IMR-90 (cell line): ENCODE measurements at places on chromosomes 13 and 19. TPM values are rescaled to one million over a fixed set of nuclear protein-coding genes. Genes with fewer than 3 reads are reported as not detected.

DNA sequence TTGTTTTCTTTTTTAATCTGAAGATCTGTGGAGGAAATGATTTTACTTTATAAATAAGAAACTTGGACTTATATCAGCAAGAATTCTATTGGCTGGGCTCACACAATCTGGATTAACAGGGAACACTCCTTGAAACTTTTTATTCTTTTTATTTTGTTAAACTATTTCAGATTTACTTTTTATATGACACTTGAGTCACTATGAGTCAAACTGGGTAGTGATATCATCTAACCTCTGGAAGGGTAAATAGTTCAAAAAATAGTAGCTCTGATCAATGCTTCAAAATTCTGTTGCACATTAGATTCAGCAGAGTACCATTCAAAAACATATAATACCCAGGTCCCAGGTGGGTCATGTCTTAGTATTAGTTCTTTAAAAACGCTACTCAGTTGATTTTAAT lies 55.1 kb upstream of the NBEA start:
- no peak for DNase-seq
- no peaks in the 10 kb centered on the region for H3K27me3 ChIP-seq
- H3K4me1 ChIP-seq = no peaks in the 10 kb centered on the region
- H3K27ac ChIP-seq = no peak overlapping the region

- no peak within 1 kb of the TSS for H3K27ac ChIP-seq
- DNase-seq = no peak
- H3K27me3 ChIP-seq = no peaks in the 10 kb centered on the region
Measured at GRCh38 chr19:22832031-22832762, at the start of gene ZNF723. Gene ZNF723, plus strand, starts transcription at chr19:22832291. Its CDS starts 89 bp downstream, at chr19:22832380.

DNA sequence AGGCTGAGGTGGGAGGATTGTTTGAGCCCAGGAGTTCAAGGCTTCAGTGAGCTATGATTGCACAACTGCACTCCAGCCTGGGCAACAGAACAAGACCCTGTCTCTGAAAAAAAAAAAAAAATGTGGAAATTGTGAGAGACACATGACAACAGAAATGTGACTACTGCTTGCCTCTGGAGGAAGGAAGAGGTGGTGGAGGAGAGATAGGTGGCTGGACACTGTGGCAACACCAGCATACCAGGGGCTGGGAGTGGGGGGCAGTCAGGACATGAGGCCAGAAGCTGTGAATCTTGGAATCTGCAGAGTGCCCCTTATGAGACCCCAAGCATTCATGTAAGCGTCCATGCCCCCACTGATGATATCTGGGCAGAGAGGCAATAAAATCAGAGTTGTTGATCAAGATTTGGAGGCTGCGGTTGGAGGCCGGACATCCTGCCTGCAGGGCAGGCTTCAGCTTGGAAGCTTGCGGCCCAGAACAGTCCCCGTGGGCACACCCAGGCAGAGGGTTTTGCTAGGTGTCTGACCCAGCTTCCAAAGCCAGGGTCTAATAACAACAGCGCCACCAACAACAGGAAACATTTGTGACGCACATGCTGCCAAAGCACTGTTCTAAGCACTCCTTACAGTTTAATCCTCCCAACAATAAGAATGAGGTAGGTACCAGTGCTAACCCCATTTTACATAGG lies 16.9 kb downstream of the FAM187B start:
- no peaks in the 10 kb centered on the region for H3K36me3 ChIP-seq
- no peaks in the 10 kb centered on the region; the same call in none of the 2 replicates for H3K27me3 ChIP-seq
- H3K27ac ChIP-seq = no peak overlapping the region
- DNase-seq = no peak

DNA sequence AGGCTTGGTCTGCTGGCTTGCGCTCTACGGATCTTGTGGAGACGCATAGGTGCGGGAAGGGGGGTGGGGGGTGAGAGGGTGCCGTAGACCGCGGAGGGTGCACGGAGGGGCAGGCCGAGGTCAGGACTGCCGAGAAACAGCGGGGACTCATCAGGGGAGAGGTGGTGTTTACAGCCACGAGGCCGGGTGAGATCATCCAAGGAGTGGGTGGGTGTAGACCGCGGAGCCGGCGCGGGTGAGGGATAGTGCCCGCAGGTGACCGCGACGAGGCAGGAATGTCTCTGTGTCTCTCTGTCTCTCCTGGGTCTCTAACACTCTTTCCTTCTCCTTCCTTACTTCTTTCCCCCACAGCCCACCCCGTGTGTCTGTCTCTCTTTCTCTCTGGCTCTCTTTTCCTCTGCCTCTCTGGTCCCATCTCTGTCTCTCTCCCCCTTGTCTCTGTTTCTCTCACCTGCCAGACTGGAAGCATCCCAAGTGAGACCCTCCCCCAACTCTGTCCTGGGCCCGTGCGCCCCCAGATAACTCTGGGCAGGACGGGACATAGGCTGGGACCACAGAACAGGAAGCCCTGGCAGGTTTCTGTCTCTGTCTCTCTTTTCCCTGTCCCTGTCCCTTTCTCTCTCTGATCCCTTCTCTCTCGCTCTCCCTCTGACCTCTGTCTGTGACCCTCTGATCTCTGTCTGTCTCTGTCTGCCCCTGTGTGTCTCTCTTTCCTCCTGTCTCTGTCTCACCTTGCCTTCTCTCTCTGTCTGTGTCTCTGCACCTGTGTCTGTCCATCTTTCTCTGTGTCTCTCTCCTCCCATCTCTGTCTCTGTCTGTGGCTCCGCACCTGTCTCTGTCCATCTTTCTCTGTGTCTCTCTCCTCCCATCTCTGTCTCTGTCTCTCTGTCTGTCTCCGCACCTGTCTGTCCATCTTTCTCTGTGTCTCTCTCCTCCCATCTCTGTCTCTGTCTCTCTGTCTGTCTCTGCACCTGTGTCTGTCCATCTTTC lies 1.8 kb upstream of the KLK4 start:
- H3K27ac ChIP-seq = no peak overlapping the region
- no peaks in the 10 kb centered on the region for H3K36me3 ChIP-seq
- no peak for DNase-seq
- H3K4me1 ChIP-seq = no peaks in the 10 kb centered on the region
- peaks cover 11% of the 10 kb centered on the region for H3K27me3 ChIP-seq

DNA sequence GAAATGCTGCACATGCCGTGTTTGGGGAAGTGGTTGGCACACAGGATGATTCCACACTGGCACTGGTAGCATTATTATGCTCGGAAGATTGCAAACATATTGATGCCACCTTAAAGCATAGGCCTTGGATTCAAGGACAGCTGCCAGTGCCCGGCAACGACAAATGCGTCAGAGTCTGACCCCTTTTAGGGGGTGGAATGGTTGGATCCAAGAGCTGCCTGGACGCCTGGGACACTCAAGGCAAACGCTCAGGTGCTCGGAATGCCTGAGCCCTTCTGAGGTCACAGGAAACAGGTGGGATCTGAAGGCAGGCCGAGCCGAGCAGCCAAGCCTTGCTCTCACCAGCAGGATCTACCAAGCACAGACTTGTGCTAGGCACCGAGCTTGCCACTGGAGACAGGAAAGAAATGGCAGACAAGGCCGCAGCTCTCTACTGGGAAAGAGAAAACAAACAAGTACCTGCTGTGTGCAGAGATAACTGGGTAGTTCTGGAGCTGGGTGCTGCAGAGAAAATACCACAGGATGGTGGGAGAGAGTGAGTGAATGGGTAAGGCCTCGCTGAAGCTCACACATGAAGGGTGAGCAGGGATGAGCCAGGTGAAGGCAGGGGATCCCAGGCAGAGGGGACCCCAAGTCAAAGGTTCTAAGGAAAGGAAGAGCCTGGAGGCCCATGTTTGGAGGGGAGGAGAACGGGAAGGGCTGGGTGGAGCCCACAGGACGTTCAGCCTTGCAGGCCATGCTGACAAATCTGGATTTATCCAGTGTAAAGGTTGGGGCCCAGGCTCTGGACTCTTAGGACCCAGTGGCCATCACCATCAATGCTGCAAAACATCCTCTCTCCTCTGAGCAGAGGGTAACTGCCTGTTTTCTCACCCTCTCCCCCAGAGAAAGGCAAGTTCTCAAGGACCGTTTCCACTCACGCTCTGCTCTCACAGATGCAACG lies 9.2 kb downstream of the RANBP3 start:
- peaks cover 18% of the 10 kb centered on the region for H3K36me3 ChIP-seq
- DNase-seq = no peak
- H3K4me1 ChIP-seq = peaks cover 40% of the 10 kb centered on the region
- H3K27ac ChIP-seq = peak overlapping the region; percentile 48
- H3K4me3 ChIP-seq = no peak overlapping the region

DNA sequence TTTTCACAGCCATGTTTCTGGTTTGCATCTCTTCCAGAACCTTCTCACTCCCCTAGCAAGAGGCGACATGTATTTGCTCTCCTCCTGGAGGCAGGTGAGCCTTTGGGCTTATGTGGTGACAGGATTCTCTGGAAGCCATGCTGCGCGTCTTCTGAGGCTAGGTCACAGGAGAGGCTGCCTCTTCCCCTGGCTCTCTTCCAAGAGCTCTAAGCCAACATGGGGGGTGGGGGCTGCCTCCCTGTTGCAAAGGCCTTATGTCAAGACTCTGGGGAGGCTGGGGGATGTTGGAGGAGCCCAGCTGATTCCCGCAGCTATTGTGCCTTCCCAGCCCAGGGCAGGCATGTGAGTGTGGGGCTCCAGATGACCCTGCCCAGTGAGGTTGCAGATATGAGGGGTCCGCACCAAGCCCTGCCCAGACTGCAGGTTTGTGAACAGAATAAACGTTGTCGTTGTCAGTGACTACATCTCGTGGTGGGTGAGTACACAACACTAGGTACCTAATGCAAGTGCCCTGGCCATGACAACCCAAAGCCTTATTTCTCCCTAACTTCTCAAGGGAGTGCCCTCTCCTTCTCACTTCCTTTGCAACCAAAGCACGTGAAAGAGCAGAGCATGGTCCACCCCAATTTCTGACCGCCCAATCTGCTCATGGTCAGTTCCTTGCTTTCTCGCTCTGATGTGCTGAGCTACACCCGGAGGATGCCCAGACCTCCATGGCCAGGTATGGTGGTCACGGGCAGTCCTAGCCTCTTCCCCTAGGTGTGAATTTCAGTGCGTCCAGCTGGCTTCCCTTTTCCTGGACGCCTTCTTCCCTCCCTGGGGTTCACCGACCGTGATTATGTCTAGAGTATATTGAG lies 44.9 kb downstream of the TEX29 start:
- H3K4me1 ChIP-seq = no peaks in the 10 kb centered on the region
- H3K27me3 ChIP-seq = peaks cover 9% of the 10 kb centered on the region; the same call in 1 of the 2 replicates
- H3K27ac ChIP-seq = no peak overlapping the region
- DNase-seq = no peak

DNA sequence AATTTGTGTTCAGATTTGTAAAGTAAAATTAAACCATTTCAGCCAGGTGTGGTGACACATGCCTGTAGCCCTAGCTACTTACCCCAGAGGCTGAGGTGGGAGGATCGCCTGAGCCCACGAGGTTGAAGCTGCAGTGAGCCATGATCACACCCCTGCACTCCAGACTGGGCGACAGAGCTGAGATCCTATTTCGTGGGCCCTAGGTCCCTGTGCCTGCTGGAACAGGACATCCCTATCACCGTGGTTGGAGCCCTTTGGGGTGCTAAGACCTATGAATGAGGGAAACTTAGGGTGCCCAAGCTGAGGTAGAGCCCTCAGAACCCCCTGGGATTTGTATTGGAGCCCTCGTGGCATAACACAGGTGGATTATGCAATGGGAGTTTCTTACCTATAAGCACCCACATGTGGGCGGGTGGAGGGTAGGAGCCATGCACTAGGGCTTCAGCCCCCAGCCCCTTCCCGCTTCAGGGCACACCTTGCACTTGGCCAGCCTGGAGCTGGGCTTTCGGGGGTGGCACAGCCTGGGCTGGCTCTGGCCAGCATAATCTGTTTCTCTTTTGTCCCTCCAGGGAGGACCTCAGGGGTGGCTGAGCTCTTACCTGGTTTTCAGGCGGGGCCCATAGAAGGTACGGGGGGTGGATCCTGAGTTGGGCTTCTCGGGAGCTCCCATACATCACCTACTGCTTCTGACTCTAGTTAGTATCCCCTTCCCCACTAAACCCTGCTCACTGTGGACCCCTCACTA lies 7.2 kb upstream of the USF2 start:
- no peak overlapping the region for H3K4me3 ChIP-seq
- no peaks in the 10 kb centered on the region for H3K36me3 ChIP-seq
- peaks cover 2% of the 10 kb centered on the region; the same call in 1 of the 2 replicates for H3K4me1 ChIP-seq

- DNase-seq = peak; percentile 52
- no peak overlapping the region for H3K27ac ChIP-seq
- H3K4me1 ChIP-seq = peaks cover 3% of the 10 kb centered on the region
- no peaks in the 10 kb centered on the region for H3K27me3 ChIP-seq
- no peaks in the 10 kb centered on the region for H3K36me3 ChIP-seq
- no peak overlapping the region for H3K4me3 ChIP-seq
Measured at GRCh38 chr13:110092831-110093247, 214.1 kb downstream of the COL4A1 start.

- H3K4me3 ChIP-seq = no peak overlapping the region
- no peaks in the 10 kb centered on the region for H3K36me3 ChIP-seq
- no peak for DNase-seq
- no peak overlapping the region for H3K27ac ChIP-seq
Measured at GRCh38 chr13:111451402-111451801, 131.0 kb downstream of the TEX29 start.

DNA sequence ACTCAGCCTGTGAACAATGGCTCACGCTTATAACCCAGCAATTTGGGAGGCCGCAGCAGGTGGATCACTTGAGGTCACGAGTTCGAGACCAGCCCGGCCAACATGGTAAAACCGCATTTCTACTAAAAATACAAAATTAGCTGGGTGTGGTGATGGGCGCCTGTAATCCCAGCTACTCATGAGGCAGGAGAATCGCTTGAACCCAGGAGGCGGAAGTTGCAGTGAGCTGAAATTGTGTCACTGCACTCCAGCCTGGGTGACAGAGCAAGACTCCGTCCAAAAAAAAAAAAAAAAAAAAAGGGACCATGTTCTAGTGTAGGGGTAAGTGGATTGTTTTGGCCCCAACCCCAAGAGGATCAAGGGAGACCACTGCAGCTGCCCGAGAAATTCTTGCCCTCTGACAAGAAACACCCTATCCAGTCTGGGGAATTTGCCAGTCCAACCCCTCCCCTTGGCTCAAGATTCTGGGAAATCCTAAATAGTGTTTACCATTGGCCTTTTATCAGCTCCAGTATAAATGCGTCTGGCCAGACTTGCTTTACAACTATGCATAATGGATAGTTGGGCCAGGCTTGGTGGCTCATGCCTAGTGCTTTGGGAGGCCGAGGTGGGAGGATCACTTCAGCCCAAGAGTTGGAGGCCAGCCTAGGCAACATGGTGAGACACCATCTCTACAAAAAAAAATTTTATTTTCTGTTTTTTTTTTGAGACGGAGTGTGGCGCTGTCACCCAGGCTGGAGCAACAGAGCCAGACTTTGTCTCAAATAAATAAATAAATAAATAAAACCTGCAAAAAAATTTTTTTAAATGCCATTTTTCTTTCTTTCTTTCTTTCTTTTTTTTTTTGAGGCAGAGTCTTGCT lies 5.1 kb upstream of the DHDH start:
- H3K4me1 ChIP-seq = peaks cover 11% of the 10 kb centered on the region
- peak; percentile 58 for DNase-seq
- no peak overlapping the region for H3K4me3 ChIP-seq
- no peaks in the 10 kb centered on the region for H3K36me3 ChIP-seq
- no peaks in the 10 kb centered on the region for H3K27me3 ChIP-seq

- no peak for DNase-seq
- H3K36me3 ChIP-seq = no peaks in the 10 kb centered on the region
- H3K4me3 ChIP-seq = no peak overlapping the region
- H3K27ac ChIP-seq = no peak overlapping the region
- H3K4me1 ChIP-seq = no peaks in the 10 kb centered on the region
- H3K27me3 ChIP-seq = peaks cover 45% of the 10 kb centered on the region
Measured at GRCh38 chr19:8332976-8333766, 9.9 kb downstream of the KANK3 start.

ZNF444 gene
- polyA plus RNA-seq = 20.3 and 25.2 TPM in 2 replicates

NUFIP1 gene
- polyA plus RNA-seq = 2.1 and 2.3 TPM in 2 replicates

PCP2 gene
- not detected in 2 replicates for polyA plus RNA-seq

PSG5 gene
- polyA plus RNA-seq = 75.9 and 84.8 TPM in 2 replicates
